ENCODE measurements at places on chromosomes 4 and X. TPM values are rescaled to one million over a fixed set of nuclear protein-coding genes. Genes with fewer than 3 reads are reported as not detected.

DNA sequence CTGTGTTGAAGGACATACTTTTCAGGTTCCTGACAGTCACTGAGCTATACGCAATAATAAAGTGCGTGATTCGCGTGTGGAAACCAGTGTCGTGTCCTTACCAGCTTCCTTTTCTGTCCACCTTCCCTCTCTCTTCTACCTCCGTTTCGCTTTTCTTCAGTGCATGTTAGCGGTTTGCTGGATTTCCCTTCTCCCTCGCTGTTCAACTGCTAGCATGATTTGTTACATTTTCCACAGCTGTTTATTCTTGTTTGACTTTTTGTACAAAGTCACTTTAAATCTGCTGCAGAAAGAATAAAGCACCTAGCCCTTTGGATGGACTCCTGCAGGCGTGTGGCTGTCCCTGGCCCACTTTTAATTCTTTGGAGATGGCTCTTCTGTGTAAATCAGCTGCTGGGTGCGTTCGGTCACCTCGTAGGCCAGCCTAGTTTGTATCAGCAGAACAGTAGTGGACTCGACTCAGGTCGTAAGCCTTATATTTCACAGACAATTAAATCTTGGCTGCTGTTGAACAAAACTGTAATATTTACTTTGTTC, 8.9 kb upstream of the HAND2 start:
- no peak for DNase-seq

DNA sequence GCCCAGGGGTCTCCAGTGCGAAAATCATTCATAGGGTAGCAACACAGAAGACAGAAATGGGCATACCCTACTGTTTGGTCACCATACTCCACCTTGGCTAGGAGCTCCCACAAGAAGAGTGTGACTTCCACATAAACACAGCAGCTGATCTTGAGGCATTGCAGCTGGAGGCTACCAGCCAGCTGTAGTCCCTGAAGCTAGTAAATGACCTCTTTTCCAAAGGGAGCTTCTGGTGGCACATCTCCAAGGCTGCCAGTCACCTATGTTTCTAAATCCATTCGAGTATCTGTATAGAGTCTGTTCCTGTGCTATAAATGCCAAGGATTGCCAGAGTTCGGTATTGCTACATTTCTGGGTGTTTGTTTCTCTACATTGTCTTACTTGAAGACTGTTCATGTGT, 21.3 kb upstream of the PNPLA4 start:
- DNase-seq: no peak

CYLC1 gene
- total RNA-seq: not detected

GYG2 gene
- total RNA-seq: 7.2 TPM

HSFX1 gene
- total RNA-seq: 0.19 TPM

Data from A172 (cell line).